ENCODE measurements at places on chromosomes 2 and 18. TPM values are rescaled to one million over a fixed set of nuclear protein-coding genes. Genes with fewer than 3 reads are reported as not detected.
A peak's percentile ranks its signal among the peaks of the same experiment; 100 is the strongest.

IL1R2 gene
- not detected for total RNA-seq

DNA sequence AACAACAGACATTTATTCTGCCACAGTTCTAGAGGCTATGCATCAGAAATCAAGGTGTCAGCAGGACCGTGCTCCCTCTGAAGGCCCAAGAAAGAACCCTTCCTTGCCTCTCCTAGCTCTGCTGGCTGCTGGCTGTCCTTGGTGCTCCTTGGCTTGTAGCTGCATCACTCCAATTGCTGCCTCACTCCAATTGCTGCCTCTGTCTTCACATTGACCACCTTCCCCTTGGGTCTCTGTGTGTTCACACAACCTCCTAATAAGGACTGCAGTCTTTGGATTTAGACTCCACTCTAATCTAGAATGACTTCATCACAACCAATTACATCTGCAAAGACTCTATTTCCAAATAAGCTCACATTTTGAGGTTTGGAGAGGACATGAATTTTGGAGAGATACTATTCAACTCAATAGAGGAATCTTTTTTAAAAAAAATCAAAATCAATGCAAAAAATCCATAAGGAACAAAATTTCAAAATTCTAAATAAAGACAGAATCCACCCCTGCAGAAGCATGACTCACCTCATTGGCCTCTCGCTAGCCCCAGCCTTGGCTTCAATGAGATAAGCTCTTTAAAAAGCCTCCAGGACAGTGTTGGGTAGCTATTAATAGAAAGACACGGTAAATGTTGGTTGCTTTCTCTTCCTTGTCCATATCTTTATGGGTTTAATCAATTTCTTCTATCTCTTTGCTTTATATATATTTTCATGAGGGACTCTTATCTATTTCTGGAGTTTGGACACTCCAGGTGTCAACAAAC is 267.6 kb upstream of the MGAT5 start:
- no peak overlapping the region for H3K4me3 ChIP-seq
- peaks cover 15% of the 10 kb centered on the region for H3K27me3 ChIP-seq
- H3K4me1 ChIP-seq, result no peaks in the 10 kb centered on the region

- no peak overlapping the region for H3K4me3 ChIP-seq
- H3K36me3 ChIP-seq, result no peaks in the 10 kb centered on the region
- H3K4me1 ChIP-seq, result no peaks in the 10 kb centered on the region
- no peak overlapping the region for H3K27ac ChIP-seq
These were observed 68.8 kb downstream of the SH3RF3 start for GRCh38 chr2:109197491-109198418.

LRP2 gene
- 0.26 TPM for total RNA-seq

DNA sequence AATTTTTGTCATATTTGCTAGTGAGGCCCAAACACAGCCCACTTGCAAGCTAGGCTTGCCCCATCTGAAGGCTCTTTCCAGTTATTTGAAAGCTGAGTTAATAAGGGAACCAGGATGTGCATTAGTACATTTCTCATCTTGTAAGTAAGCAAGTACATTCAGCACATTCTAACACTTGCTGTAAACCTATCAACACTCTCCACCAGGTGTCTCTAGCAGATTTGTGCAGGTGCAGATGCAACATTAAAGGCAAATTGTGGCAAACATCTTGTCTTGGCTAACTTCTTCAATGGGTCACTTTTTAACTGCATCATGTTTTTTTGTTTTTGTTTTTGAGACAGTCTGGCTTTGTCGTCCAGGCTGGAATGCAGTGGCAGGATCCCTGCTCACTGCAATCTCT is 25.3 kb upstream of the MFSD6 start:
- H3K27me3 ChIP-seq, result no peaks in the 10 kb centered on the region
- no peaks in the 10 kb centered on the region for H3K4me1 ChIP-seq
- no peaks in the 10 kb centered on the region for H3K36me3 ChIP-seq
- peak; percentile 43 for DNase-seq
- H3K4me3 ChIP-seq, result no peak overlapping the region
